ENCODE measurements at places on chromosomes 7 and 10.

DNA sequence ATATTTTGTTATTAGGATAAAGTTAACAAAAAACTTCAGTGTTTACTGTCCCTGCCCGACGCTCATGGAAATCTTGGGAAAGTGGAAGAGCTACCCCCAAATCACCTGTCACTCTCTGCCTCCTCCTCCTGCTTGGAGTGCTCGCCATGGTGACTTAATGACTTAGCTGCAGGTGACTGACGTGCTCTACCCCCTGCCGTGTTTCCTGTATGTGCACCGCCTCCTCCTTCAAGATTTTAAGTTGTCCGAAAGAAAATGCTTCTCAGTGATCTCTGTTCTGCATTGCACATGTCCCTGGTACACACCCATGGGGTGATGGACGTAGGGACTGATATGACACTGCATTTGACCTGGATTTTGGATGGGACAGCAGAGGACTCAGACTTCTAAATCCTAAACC is 338.8 kb upstream of the SHH start:
- no peak for DNase-seq

DNA sequence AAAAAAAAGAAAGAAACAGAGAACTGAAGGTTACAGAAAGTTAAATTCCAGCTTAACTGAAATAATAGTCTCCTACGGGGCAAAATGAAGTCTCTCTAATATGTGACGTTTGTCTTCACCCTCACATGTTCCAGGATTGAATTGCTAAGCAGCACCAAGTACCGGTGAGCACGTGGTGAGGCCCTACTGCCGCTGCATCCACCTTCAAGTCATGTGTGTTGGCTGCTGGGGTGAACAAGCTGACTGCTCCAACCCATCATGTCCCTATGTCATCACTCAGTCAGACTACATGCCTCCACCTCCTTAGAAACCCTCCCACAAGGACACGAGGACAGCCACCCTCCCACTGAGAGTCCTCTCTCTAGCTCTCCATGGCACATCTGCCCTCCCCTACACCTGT is 35.4 kb upstream of the NPFFR1 start:
- no peak for DNase-seq

GRCh38 chr7:140003913-140004382 is 58.8 kb downstream of the PARP12 start:
- DNase-seq, result no peak

DNA sequence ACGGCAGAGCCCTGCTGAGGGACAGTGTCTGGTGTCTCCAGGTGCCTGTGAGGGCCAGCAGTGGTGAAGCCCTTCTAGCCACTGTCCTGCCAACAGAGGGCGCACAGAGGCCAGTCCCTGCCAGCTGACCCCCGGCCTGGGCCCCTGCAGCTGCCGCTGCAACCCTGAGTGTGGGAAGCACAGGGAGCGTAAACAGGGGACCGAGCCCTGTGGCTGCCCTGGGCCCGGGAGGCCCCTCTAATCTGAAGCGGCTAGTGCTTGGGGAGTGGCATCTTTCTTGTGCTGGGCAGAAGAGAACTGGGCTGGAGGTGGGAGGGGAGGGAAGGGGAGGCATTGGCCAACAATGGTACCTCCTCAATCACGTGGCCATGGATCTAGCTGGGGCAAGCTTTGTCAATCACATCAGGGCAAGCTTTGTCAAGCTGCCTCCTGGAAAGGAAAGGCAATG is 34.6 kb downstream of the TRIM8 start:
- DNase-seq, result no peak

GRCh38 chr7:113128031-113128430 is 9.7 kb upstream of the SMIM30 start:
- DNase-seq, result no peak

DNA sequence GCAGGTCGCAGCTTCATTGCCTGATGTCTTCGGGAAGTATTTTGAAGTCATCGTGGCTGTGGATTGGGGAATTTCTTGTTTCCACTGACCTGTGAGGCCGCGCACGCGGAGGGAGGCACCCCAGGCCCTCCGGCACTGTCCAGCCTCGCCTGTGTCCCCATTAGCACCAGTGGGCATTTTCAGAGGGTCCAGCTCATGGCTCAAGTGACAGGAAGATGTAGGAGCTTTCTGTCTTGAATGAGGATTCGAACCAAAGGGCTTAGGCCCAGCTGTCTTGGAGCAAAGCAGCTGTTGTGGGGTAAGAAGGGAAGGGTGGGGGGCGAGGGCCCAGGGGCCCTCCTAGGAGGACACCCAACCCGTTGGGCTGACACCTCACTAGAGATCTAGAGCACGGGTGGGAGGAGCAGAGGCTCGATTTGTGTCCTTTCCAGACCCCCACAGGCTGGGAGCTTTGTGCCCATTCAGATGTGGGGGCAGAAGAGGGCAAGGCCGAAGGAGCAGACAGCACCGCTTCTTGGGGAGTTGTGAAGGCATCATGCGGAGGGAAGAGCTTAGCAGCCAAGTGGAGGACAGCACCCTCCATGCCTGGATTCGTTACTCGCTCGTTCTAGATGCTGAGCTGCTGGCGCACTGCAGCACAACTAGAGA is 914 bp downstream of the ZNF37A start:
- no peak for DNase-seq

GRCh38 chr10:22674573-22674930 is 39.8 kb downstream of the PIP4K2A start:
- no peak for DNase-seq

DNA sequence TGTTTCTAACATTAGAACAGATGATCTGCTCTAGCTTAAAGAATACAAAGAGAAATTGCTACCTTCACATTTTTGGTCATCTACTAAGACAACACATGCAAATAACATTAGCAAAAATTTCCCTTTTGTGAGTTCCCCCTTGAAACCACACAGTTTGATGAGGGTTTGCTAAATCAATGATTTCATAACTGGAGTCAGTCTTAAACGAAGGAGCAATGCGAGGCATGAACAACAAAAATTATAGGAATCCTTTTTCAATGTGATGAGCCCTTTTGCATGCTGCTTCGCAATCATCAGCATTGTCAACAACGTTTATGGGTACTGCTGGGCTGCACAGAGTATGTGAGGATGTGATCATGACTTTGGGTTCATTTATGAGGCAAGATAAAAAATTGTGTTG is 286.4 kb downstream of the C7orf25 start:
- no peak for DNase-seq
